Dermis lymphatic vessel endothelial cell (primary cell): ENCODE measurements at places on chromosomes 5 and 9. TPM values are rescaled to one million over a fixed set of nuclear protein-coding genes. Genes with fewer than 3 reads are reported as not detected.

LCN9 gene
- not detected in 2 replicates for total RNA-seq

NR2F1 gene
- total RNA-seq: 63.1 and 74.9 TPM in 2 replicates

PCDHGB5 gene
- total RNA-seq: 8.3 and 11.8 TPM in 2 replicates

MEGF10 gene
- 0.43 and 1.6 TPM in 2 replicates for total RNA-seq
